Epithelial cell of esophagus (primary cell): ENCODE measurements at places on chromosomes 6 and 20.

DNA sequence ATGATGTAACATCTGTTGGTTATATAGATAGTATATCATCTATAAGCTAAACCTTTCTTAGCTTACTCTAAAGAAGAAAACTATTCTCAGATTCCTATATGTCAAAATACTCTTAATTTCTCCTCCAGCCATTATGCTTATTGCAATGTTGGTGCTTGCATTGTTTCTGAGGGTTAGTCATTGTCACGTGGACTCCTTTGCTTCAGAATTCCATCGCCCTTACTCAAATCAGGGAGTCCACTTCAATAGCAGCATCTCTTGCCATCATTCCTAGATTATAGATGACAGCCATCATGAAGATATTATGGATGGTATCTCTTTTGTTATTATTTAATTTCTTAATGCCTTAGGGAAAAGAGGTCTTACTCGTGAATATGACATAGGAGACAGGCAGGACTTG lies 776.1 kb downstream of the TENT5A start:
- DNase-seq = peak; percentile 6

DNA sequence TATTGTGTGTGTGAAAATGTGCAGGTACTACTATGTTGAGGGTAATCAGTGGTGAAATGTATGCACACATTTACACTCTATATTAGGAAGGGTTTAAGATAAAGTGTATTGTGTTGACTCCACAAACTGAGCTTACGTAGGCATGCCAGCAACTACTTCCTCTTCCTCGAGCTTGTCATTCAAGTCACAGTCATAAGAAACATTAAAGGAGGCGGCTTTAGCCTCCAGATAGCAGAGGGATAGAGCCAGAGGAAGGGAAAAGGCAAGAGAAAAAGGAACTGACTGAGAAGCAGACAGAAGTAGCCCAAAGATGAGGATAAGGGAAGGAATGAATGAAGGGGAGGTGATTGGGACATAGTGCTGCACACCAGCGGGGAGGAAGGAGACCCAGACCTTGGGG lies 55.2 kb downstream of the SMLR1 start:
- DNase-seq = no peak

DNA sequence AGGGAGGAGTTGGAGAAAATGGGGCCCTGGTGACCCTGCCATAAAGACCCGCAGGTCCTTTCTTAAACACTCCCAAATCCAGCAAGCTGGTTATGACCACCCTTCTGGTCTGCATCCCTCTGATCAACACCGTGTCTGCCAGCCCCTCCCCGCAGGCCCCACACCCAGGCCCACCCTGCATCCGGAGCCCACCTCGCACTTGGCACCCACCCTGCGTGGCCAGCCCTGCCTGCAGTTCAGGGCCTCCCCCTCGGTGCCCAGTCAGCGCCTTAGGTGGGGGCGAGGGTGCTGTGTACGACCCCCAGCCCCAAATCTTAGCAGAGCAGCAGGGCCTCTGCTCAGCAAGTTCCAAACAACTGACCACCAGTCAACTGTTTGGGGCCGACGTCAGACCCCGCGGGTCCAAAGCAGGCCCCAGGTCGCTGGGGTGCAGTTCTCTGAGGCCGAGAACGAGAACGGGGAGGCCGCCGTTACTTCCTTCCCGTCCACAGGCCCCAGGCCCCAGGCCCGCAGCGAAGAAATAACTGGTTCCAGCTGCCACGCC lies 1.2 kb downstream of the ACSS1 start:
- DNase-seq = no peak

DNA sequence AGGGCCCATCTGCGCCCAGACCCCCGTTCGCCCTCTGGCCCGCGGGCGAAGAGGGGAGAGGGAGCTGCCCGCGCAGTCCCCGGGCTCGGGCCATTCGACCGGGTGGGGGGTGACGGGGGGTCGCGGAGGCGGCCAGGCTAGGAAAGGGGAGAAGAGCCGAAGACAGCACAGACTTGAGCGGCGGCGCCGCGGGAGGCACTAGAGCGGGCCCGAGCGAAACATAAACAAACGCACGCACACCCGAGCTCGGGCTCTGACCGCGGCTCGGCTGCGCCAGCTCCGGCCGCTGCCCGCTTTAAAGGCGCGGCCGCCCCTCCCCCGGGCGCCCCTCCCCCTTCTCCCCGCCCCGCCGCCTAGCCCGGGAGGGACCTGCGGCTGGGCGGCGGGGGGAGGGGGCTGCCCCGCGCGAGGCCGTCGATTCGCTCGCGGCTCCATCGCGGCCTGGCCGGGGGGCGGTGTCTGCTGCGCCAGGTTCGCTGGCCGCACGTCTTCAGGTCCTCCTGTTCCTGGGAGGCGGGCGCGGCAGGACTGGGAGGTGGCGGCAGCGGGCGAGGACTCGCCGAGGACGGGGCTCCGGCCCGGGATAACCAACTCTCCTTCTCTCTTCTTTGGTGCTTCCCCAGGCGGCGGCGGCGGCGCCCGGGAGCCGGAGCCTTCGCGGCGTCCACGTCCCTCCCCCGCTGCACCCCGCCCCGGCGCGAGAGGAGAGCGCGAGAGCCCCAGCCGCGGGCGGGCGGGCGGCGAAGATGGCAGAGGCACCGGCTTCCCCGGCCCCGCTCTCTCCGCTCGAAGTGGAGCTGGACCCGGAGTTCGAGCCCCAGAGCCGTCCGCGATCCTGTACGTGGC lies at the start of gene FOXO3:
FOXO3 (plus strand) TSS at position 455 of the 846 bp plus-strand sequence; CDS start at position 747, 292 bp downstream.
- DNase-seq = peak; percentile 93

GRCh38 chr6:102841060-102841459 lies 1447.6 kb downstream of the GRIK2 start:
- DNase-seq = no peak

GRCh38 chr20:21496452-21496851 lies 17.4 kb downstream of the NKX2-2 start:
- peak; percentile 88 for DNase-seq

DNA sequence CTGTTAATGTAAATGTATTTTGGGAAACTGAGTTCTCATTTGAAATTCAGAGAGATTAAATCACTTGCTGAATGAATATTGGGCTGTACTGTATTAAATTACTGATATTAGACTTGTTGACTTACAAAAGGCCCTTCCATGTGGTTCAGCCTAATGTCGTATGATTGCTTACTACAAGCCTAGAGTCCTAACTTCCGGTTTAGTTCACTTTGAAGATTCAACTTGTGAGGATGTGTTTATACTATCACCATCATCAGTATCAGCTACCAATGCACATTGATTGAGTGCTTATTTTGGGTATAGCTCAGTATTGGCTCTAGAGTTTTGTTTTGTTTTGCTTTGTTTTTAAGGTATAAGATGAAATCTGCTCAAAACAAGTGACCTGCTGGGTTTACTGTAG lies 48.3 kb downstream of the FAM217A start:
- no peak for DNase-seq

DNA sequence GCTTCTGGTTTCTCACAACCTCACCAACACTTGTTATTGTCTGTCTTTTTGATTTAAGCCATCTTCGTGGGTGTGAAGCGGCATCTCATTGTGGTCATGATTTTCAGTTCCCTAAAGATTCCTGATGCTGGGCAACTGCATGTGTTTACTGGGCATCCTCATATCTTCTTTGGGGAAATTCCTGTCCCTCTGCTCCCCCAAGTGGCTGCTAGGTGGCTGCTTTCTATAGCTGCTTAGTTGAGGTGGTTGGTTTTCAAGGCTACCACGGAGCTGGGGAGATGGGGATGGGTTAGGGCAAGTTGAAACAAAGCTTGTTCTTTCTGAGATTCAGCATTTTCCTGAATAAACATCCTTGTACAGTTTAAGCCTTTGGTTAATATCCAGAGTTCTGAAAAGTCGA lies 403.9 kb upstream of the SULF2 start:
- peak; percentile 89 for DNase-seq

- DNase-seq = no peak
Observed at GRCh38 chr6:108766886-108767285, 81.3 kb upstream of the ARMC2 start.

DNA sequence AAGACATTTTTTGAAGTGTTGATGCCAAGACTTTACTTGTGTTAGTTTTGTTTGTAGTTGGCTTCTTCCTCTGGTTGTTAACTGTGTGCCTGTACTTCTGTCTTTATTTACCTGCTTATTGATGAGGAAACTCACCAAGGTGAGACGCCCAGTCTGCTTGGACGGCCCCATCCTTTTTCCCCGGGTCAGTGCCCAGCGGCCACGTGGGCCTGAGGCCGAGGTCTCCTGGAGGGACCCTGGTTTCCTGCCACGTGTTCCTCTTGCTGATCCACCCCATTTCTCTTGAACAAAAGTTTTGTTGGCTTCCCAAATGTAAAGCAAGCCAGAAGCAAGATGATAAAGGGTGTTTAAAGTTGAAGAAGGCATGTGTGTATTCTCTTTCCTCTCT lies 24.8 kb downstream of the DUSP22 start:
- no peak for DNase-seq

GRCh38 chr6:1619673-1620503 lies 10.2 kb downstream of the FOXC1 start:
- DNase-seq = peak; percentile 42

DNA sequence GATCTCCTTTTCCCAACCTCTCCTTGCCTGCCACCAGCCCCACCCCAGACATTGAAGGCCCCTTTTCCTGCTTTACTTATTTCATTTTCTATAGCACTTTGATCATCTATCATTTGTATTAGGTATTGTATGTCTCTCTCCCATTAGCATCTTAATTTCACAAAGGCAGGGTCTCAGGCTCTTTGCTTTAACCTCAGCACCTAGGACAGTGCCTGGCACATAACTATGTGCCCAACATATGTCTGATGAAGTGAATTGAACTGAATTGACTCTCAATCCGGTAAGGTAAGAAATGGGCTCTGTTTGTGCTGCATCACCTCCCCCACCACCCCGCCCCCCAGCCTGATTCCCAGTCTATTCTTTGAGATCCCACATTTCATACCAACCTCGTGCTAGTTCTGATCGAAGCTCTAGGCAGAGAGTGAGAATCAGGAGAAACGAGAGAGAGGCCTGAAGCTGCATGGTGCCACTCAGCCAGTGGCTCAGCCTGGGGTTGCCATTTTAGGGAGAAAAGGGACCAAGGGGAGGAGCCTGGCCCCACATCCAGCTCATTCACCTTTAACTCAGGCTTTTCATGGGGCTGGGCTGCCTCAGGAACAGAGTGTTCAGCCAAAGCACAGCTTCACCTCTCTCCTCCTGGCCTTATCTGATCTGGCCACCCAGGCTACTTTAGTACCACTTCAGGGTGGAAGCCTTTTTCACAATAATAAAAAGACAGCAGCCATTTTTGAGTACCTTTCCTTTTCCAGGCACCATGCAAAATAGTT lies at the start of gene SPINT3:
SPINT3 (minus strand) TSS at position 476 of the 767 bp plus-strand sequence; CDS start at position 462, 14 bp downstream.
- DNase-seq = no peak

DNA sequence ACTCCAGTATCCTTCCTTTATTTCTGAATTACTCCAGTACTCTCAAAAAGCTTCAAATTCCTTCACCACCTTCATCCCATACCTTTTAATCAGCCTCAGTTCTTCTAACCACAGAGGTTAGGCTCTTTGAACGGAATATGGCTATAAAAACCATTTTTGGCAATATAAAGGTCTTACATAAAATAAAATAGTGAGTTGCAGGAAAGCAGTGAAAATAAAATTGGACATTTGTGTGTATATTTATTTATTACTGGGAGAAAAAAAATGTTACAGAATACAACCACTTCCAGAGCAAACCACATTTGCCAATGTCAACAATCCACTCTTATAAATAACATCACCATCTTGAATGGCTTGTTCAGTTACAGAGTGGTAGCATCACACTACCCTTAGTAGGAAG lies 7.7 kb downstream of the HDDC2 start:
- no peak for DNase-seq

- DNase-seq = no peak
Observed at GRCh38 chr20:55424968-55425367, 580.4 kb downstream of the CBLN4 start.

GRCh38 chr20:47129306-47129705 lies 227.2 kb downstream of the ZMYND8 start:
- DNase-seq = no peak

- DNase-seq = peak; percentile 23
Observed at GRCh38 chr20:5309971-5310370, 6.8 kb downstream of the PROKR2 start.

- no peak for DNase-seq
Observed at GRCh38 chr20:25624500-25624939, 706 bp upstream of the NANP start.

DNA sequence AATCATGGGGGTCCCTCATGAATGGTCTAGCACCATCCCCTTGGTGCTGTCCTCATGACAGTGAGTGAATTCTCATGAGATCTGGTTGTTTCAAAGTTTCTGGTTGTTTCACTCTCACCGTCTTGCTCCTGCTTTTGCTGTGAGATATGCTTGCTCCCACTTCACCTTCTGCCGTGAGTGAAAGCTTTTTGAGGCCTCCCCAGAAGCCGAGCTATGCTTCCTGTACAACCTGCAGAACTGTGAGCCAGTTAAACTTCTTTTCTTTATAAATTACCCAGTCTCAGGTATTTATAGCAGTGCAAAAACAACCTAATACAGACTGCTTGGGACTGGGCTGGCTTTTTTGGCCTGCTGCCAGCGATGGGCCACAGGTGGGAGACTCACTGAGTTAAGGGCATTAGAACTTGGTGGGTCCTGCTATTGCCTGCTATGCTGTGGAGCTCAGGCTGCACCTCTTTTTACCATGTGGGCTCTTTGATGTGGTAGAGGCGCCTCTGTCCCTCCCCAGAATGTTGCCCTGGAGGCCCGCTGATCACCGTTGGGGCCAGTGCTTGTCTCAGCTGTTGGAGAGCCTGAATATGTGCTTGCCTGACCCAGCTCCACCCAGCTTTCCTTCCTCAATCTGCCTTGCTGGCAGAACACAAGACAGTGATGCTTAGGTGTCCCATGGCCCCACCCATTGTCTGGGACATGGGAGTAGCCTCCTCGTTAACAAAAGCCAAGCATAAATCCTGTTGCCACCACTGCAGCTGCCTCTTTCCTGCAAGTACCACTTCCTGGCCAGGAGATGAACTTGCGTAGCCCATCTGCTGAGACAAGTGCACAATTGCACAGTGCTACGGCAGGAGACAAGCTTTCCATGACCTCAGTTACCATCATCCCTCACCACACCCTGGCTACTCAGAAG lies 47.1 kb downstream of the IGF2R start:
- DNase-seq = no peak

DNA sequence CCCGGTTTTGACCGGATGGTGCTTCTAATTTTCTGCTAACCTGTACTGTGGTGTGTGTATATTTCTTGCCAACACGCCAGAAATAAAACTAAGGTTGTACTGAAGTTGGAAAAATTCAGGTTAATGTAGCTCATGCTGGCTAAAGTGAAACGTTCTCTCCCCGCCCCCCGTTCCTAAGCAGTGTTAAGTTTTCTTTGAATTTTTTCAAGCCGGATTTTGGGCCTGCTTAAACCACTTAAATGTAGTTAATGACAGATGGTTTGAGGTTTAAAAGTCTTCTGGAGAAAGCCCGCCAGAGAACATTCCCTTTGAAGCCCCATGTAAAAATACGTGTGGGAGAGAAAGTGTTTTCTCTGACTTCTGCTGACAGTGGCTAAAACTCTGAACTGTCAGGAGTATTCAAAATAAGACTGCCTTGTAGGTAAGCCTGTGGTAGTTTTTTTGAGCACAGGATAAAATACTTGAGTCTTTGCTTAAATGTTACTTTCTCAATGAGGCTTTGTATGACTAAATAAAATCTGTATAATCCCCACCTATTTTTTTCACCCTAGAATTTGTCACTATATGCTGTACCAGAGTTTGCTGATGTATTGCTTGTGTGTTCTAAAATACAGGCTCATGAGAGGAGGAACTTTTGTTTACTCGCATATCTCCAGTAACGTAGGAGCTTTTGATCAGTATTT lies 101.3 kb downstream of the OR2B2 start:
- peak; percentile 9 for DNase-seq

- DNase-seq = no peak
Observed at GRCh38 chr20:24389686-24390085, 79.7 kb upstream of the SYNDIG1 start.

GRCh38 chr20:61370841-61371303 lies 118.8 kb downstream of the CDH4 start:
- no peak for DNase-seq

GRCh38 chr6:132310921-132311320 lies 90.4 kb downstream of the MOXD1 start:
- no peak for DNase-seq
